ENCODE measurements at places on chromosomes 7 and 10.

DNA sequence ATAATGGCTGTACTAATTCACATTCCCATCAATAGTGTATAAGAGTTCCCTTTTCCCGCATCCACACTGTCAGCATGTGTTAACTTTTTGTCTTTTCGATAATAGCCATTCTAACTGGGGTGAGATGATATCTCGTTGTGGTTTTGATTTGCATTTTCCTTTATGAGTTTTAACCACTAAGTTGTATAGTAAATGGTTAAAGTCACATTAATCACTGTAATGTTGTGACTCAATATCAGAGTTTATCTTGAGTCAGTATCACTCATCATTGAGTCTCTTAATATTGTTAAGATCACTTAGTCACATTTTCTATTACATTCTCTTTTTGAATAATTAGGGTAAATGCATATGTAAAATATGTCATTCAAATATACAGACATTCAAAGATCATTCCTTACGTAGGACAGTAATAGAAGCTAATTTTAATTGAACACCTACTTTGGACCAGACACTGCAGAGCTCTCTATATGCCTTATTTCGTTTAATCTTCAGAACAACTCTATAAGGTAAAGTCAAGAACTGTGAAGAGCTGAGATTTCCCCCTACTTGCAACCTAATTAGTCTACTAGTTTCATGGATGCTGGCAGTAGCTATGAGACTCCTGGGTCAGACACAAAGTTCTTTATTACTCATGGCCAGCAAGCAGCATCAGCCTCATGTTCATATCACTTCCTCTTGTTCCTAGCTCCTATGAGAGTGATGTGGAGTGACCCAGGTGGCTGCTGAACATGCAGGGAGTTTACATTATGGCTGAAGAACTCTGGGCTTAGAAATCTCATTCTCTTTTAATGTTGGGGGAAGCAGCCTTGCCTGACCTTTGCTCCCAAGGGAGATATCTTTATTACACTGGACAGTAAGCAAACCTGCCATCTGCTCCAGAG, 30.5 kb downstream of the CREB5 start:
- DNase-seq = no peak

GRCh38 chr10:62231805-62232204, 36.8 kb downstream of the RTKN2 start:
- no peak for DNase-seq

DNA sequence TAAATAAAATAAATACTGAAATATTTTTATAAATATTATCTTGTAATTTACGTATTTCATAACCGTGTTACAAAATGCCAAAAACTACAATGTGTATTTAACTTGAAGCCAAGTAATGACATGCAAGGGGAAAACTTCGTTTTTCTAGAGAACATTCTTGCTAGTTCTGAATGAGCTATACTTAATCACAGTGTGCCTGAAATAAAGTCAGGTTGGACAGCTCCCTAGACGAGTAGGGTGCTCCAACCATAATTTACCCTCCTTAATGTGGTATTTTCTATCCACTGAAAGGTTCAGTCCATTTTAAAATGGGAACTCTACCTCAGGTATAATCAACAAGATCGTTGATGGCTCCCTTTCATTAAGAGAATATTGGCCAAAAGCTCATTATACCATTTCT, 194.5 kb upstream of the AHR start:
- DNase-seq = no peak

DNA sequence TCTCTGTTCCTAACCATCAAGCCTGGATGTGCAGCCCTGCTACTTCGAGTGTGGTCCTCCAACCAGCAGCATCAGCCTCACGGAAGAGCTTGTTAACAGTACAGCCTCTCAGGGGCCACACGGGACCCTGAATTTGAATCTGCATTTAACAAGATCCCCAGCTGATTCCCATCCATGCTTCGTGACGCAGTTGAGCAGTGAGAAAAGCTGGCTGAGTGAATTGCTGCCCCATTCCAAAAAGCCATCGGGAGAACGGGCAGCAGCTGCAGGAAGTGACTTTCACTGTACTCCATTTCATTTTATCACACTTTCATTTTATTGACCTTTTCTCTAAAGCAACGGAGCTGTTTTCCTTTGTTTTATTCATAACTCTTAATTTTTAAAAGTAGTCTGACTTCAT, 22.5 kb downstream of the FAM171A1 start:
- no peak for DNase-seq

DNA sequence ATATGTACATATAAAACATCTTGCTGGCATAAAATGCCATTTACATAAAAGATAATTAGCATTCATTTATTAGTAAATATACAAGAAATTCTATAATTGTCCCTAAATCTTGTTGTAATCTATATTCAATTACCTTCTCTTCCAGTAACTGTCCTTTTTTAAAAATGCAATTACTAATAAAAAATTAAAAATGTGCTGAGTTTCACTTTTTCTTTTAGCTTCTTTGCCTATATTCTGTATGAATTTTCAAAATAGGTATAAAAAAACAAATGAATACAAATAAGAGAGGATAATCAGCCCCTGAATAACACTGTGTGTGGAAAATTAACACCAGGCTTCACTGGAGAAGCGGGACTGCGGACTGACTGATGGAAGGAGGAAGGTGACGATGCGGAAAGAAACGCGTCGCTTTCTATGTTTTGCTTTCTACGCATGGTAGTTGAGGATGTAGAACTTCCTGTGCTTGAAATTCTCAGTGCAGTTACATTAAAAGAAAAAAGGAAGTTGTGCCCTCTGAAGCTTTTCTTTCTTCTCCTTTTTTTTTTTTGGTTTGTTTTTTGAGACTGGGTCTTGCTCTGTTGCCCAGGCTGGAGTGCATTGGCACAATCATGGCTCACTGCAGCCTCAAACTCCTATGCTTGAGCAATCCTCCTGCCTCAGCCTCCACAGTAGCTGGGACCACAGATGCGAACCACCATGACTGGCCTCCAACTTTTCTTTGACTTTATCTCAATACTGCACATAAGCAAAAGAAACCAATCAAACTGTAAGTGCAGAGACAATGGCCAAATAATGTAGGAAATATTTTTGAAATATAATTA, 7.4 kb upstream of the ZMYND11 start:
- DNase-seq = peak; percentile 50

GRCh38 chr7:18572885-18573284, 77.3 kb downstream of the HDAC9 start:
- no peak for DNase-seq

DNA sequence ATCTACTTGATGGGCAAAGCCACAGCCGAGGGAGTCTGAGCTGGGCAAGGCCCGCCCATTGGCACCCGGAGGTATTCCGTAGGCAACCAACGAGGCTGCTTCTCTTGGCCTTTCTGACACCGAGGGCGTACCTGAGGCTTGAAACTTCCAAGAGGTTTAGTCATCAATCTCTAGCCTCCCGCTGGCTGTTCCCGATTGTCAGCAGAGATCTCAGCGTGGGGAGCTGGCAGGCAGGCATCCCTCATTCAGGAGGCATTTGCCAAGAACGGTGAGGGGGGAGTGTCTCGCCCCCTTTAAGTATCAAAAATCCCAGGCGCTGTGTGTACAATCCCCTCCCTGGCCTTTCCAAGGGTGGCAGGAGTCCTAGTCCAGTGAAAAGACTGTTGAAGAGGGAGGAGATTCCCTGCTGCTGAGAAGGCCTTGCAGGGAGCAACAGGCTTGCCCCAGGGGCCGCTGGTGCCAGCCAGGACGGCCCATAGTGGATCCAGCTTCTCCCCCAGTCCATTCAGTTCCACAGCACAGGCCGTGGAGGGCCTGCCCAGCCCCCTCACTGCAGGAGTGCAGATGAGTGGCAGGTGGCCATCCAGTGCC, 39.7 kb downstream of the OAT start:
- DNase-seq = no peak

- no peak for DNase-seq
These were observed 197.4 kb upstream of the MTPN start for GRCh38 chr7:136174477-136175125.

DNA sequence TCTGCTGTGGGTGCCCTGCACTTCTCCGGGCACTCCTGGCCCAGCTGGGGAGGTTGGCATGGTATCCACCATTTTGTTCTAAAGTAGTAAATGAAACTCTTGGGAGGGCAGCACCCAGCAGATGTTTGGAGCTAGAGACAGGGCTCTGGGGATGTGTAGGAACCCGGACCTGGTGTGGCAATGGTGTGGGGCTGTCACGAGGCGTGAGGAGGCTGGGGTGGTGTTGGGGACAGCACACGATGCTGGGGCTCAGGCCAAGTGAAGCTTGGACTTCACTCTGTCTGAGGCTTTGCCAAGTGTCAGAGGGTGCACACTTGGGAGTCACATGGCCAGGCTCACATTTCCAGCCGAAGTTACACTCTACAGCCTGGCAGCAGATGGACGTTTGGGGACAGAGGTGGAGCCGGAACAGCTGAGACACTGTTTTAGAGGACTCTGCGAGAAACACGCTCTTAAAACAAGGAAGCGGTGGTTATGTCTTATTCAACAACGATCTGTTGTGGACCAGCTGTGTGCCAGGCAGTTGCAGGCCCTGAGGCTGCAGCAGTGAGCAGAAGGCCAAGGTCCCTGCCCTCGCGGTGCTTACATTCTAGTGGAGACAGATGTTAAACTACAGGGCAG, 118.2 kb downstream of the CUX1 start:
- DNase-seq = no peak

DNA sequence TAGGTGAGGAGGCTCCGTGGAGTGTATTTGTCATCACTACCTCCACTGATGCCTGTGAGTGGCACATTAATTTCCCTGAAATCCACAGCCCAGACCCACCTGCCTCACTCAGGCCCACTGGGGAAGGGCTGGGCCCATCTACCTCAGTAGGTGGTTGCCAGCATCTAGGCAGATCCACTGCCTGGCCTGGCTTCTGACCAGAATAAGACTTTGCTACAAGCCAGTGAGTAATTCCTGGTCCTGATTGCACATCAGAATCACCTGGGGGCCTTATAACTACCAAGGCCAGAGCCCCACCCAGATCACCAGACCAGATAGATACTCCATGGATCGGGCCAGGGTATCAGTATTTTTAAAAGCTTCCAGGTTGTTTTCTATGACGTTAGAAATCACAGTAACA, 37.5 kb upstream of the PLEKHA1 start:
- no peak for DNase-seq

DNA sequence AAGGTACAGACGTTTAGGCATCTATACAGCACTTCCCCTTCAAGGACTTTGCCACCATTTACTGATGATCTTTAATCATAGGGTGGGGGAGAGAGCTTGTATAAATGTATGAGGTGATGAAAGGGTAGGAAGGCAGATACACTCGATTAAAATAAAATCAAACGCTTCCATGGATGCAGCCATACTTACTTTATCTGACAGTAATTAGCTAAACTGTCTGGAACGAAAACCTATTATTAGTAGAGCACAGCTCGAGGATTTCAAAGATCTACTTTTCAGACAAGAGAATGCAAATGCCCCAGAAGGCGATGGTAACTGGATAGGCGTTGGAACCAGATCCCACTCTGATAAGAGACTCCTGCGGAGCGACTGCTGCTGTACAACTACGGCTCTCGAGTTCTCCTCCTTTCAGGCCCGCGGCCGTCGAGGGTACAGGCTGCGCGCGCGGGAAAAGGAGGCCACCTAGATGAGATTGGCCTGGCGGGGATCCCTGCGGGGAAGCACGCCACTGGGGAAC, 3.1 kb upstream of the NKX2-3 start:
- no peak for DNase-seq

DNA sequence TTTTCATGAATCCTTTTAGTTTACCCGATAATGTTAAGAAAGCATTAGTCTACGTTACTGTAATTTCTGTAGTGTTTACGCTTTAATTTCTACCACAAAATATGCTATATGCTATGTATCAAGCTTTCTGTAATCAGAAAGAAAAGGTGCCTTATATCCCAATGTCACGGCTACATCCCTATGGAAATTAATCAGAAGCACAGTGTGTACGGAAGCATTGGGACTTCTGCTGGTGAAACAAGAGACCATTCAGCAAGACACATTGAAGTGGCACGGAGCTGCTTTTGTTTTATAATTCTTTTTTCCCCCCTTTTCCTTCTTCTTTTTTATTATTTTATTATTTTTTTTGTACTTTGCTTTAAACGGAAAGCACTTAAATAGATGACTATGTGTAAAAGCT, 31.2 kb upstream of the SH2B2 start:
- no peak for DNase-seq

- DNase-seq = no peak
These were observed 582.4 kb upstream of the FZD8 start for GRCh38 chr10:36224431-36224985.

DNA sequence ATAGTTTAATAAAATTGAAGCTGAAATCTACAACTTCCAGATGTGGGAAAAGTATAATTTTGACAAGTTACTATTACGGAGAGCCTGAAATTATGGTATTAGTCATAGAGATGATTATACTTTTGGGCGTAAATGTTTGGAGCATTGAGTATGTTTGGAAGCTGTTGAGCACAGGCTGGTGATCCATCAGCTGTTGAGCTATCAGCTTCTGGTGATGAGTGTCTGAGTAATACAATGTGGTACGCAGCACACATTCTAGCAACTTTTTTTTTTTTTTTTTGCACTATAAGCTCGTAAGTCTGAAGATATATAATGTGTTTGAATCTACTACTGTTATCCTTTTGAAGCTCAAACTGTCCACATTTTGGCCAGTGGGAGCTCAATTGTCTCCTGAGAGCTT, 123.4 kb downstream of the ATE1 start:
- no peak for DNase-seq

DNA sequence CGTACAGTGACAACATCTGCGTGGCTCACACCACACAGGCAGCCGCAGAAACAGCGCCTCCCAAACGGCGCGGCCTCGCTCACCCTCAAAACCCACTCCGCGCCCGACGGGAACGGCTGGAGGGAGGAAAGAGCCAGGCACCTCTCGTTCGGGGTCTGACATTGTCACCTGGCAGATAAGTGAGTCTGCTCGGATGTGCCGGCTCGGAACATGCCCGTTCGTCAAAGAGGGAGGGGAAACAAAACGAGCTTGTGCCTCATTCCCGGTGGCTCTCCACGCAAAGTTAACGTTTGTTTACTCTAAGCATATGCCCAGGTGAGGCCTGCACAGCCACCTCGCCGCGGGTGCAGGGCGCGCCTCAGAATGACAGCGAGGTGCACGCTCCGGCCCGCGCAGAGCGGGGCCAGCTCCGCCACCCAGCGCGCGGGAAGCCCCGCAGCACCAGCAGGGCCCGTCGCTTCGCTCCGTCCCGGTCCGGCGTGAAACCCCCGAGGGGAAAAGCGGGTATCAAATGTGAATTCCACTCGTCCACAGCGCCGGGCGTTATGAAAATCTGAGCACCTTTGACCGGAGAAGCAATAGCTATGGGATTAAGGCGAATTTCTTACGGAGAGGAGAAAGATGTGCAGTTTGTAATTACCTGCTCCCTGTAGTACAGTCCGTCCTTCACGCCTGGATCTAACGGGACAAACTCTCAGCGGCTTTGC, 13.1 kb downstream of the CNPY1 start:
- no peak for DNase-seq

GRCh38 chr7:47303014-47303694, 278.8 kb downstream of the TNS3 start:
- no peak for DNase-seq

GRCh38 chr7:85424298-85424697, 237.4 kb upstream of the SEMA3D start:
- DNase-seq = no peak
